ENCODE measurements at places on chromosomes 1 and 21. TPM values are rescaled to one million over a fixed set of nuclear protein-coding genes. Genes with fewer than 3 reads are reported as not detected.

- H3K4me3 ChIP-seq: no peak overlapping the region
- no peaks in the 10 kb centered on the region for H3K27me3 ChIP-seq
- no peak overlapping the region for H3K27ac ChIP-seq
- H3K4me1 ChIP-seq: no peaks in the 10 kb centered on the region
- no peak for DNase-seq
These were observed 3.4 kb upstream of the LAMC1 start for GRCh38 chr1:183019860-183020259.

GRCh38 chr1:94819238-94819944 is 766 bp upstream of the SLC44A3 start:
- no peaks in the 10 kb centered on the region for H3K27me3 ChIP-seq
- no peaks in the 10 kb centered on the region for H3K4me1 ChIP-seq
- no peak for DNase-seq
- no peaks in the 10 kb centered on the region for H3K36me3 ChIP-seq

DNA sequence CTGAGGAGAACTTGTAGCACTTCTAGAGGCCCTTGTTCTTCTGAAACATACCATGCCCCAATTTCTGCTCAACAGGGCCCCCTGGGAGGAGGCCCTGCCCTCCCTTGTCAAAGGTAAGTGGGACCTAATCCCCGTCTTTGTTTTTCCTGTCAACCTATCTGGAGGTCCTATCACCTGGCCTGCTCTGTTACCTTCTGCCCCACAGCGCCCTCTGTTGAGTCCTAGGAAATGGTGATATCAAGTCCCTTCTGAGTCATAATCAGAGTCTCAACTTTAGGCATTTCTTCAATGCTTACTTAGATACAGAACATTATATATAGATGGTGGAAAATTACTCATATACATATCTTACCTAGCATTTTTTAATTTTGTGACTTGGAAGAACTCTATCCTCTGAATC is 28.2 kb upstream of the FCRL4 start:
- no peaks in the 10 kb centered on the region for H3K36me3 ChIP-seq
- no peaks in the 10 kb centered on the region for H3K4me1 ChIP-seq

DNA sequence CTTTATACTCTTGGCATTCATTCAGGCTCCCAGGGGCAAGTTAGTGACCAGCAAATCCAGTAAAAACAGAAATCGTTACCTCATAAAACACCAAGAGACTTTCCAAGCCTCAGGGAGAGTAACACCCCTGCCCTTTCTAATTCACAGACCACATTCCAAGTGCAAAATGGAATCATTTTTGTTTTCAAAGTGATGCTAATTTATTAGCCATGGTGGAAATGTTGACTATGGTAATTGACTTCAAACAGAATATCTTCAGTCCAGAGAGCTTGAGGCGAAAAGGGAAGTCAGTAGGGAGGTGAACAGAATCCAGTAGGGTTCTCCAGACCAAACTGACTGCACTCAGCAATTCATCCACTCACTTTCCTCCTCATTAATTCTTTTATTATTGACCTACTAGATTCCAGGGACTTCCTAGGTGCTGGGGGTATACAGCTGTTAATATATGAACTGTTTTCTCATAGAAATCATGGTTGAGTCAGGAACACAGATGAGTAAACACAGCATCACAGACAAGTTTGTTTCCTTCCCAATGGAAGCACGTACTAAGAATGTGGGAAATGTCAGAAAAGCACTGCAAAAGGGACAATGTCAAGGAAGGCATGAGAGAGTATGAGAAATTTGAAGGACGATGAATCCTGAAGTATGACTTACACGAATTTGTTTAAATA is 388.5 kb upstream of the C1orf87 start:
- H3K4me1 ChIP-seq: no peaks in the 10 kb centered on the region
- no peak overlapping the region for H3K27ac ChIP-seq
- no peak for DNase-seq
- H3K4me3 ChIP-seq: no peak overlapping the region
- H3K36me3 ChIP-seq: no peaks in the 10 kb centered on the region
- no peaks in the 10 kb centered on the region for H3K27me3 ChIP-seq

DNA sequence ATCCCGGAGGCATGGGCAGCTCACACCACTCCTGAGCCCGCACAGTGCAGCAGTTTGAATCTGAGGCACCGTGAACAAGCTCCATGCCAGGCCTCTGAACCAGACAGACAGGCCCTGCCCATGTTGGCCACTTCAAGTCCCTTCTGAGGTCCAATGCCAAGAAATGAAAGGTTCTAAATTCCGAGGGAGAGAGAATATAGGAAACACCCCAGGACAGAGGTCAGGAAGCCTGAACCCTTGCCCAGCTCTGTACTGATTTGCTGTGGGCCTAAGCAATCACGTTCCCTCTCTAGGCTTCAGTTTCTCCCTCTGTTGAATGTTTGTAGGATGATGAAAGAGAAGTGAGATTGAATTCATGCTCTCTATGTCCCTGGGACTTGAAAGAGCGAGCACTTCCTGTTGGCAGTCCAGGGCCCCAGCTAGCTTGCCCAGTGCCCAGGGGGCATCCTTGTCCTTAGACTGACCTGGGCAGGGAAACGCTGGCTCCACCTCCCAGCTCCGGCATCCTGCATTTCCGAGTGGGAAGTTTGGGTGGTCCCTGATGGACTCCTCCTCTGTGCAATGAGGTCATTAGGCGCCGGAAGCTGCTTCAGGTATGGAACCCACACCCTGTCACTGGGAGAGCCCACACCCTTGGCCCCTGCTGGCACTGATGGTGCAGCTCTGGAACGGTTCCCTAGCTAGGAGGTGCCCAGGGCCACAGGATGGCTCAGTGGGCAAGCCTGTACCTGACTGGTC is 242.4 kb upstream of the TMEM51 start:
- peaks cover 18% of the 10 kb centered on the region for H3K4me1 ChIP-seq
- peak overlapping the region; percentile 91 for H3K27ac ChIP-seq
- peak; percentile 80 for DNase-seq
- no peaks in the 10 kb centered on the region for H3K27me3 ChIP-seq

GRCh38 chr1:89069951-89070350 is 4.9 kb upstream of the GBP1 start:
- H3K4me1 ChIP-seq: no peaks in the 10 kb centered on the region
- no peak overlapping the region for H3K27ac ChIP-seq
- H3K36me3 ChIP-seq: no peaks in the 10 kb centered on the region
- peak overlapping the region; percentile 59 for H3K4me3 ChIP-seq
- no peaks in the 10 kb centered on the region for H3K27me3 ChIP-seq

GRCh38 chr1:46527474-46528296 is 23.8 kb downstream of the KNCN start:
- H3K27ac ChIP-seq: no peak overlapping the region
- H3K4me3 ChIP-seq: no peak overlapping the region
- H3K36me3 ChIP-seq: no peaks in the 10 kb centered on the region
- peak; percentile 67 for DNase-seq
- H3K4me1 ChIP-seq: no peaks in the 10 kb centered on the region

DNA sequence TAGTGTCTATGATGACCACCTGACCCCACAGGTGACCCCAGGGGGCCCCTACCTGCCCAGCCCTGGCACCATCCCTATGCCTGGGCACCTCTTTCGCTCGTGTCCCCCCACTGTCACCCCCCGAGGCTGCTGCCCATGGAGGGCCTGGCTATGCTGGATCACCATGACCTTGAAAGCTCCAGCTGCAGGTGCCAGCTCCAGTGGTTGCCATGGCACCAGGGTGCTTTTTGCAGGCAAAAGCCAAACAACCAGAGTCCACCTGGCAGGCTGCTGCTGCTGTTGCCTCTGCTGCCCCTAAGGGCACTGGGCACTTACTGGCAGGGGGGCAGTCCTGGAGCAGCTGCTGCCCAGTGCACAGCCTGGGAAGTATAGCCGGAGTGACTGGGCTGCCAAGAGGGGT is 21.7 kb downstream of the ETNK2 start:
- no peaks in the 10 kb centered on the region for H3K27me3 ChIP-seq
- H3K27ac ChIP-seq: peak overlapping the region; percentile 84
- no peak overlapping the region for H3K4me3 ChIP-seq
- H3K4me1 ChIP-seq: peaks cover 27% of the 10 kb centered on the region
- H3K36me3 ChIP-seq: no peaks in the 10 kb centered on the region

GRCh38 chr21:39373634-39374033 is 24.7 kb upstream of the HMGN1 start:
- no peaks in the 10 kb centered on the region for H3K27me3 ChIP-seq
- no peak overlapping the region for H3K27ac ChIP-seq
- H3K4me3 ChIP-seq: no peak overlapping the region
- H3K36me3 ChIP-seq: no peaks in the 10 kb centered on the region
- DNase-seq: no peak

DNA sequence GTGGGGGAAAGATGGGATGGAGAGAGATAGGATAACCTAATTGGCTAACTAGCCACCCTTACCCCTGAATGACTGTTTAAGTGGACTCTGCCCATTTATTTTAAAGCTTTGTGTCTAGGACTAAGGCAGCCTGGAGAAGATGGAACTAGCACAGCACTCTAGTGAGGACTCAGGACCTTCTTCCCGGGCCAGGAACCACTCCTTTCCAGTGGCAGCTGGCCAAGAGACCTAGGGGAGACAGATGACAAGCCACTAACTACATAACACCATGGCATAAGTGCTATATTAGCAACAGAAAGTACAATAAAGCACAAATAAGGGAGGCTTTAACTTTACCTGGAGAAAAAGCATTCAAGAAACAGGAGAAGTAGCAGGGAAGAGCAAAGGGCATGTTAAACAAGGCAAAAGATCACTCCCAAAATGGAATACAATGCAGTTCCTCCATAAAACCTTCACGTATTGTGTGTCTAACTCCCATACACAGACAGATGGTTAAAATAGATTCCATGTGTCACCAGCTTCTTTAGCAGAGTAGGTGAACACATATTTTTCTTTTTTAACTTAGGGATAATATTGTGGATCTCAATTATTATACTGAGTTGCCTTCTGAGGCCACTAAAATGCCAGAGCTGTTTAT is 20.6 kb downstream of the CLCA1 start:
- no peak overlapping the region for H3K27ac ChIP-seq
- H3K4me3 ChIP-seq: no peak overlapping the region
- H3K4me1 ChIP-seq: no peaks in the 10 kb centered on the region

- no peak overlapping the region for H3K4me3 ChIP-seq
- H3K36me3 ChIP-seq: no peaks in the 10 kb centered on the region
- no peaks in the 10 kb centered on the region for H3K27me3 ChIP-seq
- no peaks in the 10 kb centered on the region for H3K4me1 ChIP-seq
- no peak overlapping the region for H3K27ac ChIP-seq
- no peak for DNase-seq
These were observed 4.4 kb upstream of the C4BPB start for GRCh38 chr1:207084232-207084631.

- H3K27ac ChIP-seq: no peak overlapping the region
- no peaks in the 10 kb centered on the region for H3K27me3 ChIP-seq
- H3K4me3 ChIP-seq: no peak overlapping the region
- H3K4me1 ChIP-seq: no peaks in the 10 kb centered on the region
- DNase-seq: no peak
These were observed 21.1 kb downstream of the FOXJ3 start for GRCh38 chr1:42313970-42314369.

GRCh38 chr1:89553157-89553556 is 28.5 kb downstream of the LRRC8B start:
- peak overlapping the region; percentile 76 for H3K27ac ChIP-seq
- no peaks in the 10 kb centered on the region for H3K36me3 ChIP-seq
- no peak for DNase-seq
- no peaks in the 10 kb centered on the region for H3K27me3 ChIP-seq
- no peak overlapping the region for H3K4me3 ChIP-seq
- H3K4me1 ChIP-seq: peaks cover 7% of the 10 kb centered on the region

GRCh38 chr1:162757476-162757875 is 33.0 kb upstream of the HSD17B7 start:
- H3K4me1 ChIP-seq: no peaks in the 10 kb centered on the region
- no peaks in the 10 kb centered on the region for H3K27me3 ChIP-seq
- DNase-seq: no peak
- no peaks in the 10 kb centered on the region for H3K36me3 ChIP-seq

DNA sequence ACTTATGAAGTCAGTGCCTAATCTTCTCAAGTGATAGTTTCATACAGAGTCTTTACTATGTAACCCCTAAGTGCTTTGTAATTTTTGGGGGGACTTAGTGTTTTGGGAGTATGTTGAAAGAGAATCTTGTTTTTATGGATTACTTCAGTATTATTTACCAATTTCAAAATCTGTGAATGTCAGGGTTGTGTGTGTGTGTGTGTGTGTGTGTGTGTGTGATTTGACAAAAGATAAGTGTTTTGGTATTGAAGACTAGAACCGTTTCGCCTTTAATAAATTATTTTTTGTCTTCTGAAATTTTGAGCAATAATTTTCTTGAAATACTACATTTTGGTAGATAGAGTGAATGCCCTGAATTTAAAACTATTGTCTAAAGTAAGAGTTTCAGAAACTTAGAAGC is 5.8 kb downstream of the MAGI3 start:
- no peaks in the 10 kb centered on the region for H3K36me3 ChIP-seq
- H3K27ac ChIP-seq: no peak overlapping the region
- no peaks in the 10 kb centered on the region for H3K4me1 ChIP-seq
- no peak for DNase-seq

- DNase-seq: no peak
- H3K36me3 ChIP-seq: no peaks in the 10 kb centered on the region
- no peak overlapping the region for H3K4me3 ChIP-seq
- H3K4me1 ChIP-seq: no peaks in the 10 kb centered on the region
- H3K27ac ChIP-seq: no peak overlapping the region
These were observed 16.9 kb upstream of the BCAR3 start for GRCh38 chr1:93698329-93699048.

GRCh38 chr1:206738370-206739366 is 31.9 kb upstream of the IL19 start:
- DNase-seq: no peak
- H3K27me3 ChIP-seq: no peaks in the 10 kb centered on the region
- no peaks in the 10 kb centered on the region for H3K36me3 ChIP-seq
- H3K27ac ChIP-seq: no peak overlapping the region

DNA sequence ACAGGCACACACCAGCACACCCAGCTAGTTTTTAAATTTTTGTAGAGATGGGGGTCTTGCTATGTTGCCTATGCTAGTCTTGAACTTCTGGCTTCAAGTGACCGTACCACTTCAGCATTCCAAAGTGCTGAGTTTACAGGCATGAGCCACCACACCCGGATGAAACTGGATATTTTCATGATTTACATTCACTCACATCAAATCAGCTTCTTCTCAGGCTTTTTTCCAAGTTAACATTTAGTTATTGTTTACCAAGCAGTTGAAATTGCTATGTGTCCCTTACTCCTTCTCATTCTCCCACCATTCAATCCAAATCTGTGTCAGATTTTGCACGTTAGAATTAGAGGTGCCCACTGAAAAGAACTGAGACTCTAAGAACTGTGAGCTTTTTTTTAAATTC is 18.4 kb downstream of the RIT1 start:
- no peaks in the 10 kb centered on the region for H3K36me3 ChIP-seq
- H3K4me1 ChIP-seq: no peaks in the 10 kb centered on the region
- peak overlapping the region; percentile 87 for H3K27ac ChIP-seq
- H3K4me3 ChIP-seq: no peak overlapping the region
- H3K27me3 ChIP-seq: no peaks in the 10 kb centered on the region
- DNase-seq: no peak

Gene RNF186
- 0.44 TPM for total RNA-seq

Gene FCRLB
- total RNA-seq: 0.33 TPM

Gene RGS16
- total RNA-seq: 1.3 TPM

Gene NIBAN1
- total RNA-seq: 11.7 TPM

Gene PRR9
- total RNA-seq: not detected

Gene CSF3R
- total RNA-seq: 28.8 TPM

Gene G0S2
- 198 TPM for total RNA-seq

Gene LCA5L
- 4.2 TPM for total RNA-seq
